ENCODE measurements at places on chromosomes 1 and 21.

DNA sequence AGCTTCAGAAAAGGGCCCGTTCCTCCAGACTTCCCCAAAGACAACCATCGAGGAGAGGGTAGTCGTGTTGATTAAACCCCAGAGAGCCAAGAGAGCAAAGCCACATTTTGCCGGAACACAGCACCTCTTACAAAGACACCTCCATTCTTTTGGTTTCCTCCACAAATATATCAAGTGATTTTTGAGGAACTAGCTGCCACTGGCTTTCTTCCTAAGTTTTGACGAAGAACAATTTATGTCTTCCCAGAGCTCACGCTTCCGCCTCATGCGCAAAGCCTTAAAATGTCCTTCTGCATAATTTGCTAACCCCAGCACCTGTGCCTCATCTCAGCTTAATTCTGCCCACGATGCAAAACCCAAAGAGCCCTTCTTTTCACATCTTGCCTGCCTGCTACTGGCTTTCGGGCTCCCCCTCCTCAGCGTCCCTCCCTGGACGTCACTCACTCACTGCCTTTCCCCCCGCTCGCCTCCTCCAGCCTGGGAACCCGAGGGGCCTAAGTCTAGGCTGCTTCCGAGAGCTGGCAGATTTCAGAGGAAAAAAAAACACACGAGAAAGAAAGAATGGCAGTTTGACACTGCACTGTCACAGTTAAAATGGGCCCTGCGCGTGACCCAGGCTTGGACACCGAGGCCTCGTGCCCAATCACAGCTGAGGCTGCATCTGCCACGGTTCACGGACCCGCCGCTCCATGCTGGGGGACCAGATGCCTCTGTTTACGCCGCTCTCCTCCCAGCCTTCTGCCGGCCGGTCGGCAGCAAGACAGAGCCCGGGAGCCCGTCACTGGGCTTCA is 77.6 kb upstream of the IFNAR2 start:
- H3K27me3 ChIP-seq = peaks cover 30% of the 10 kb centered on the region
- no peak overlapping the region for H3K4me3 ChIP-seq
- peaks cover 10% of the 10 kb centered on the region for H3K4me1 ChIP-seq
- H3K36me3 ChIP-seq = no peaks in the 10 kb centered on the region

- no peaks in the 10 kb centered on the region for H3K36me3 ChIP-seq
- H3K4me1 ChIP-seq = no peaks in the 10 kb centered on the region
- no peak overlapping the region for H3K27ac ChIP-seq
- no peaks in the 10 kb centered on the region for H3K27me3 ChIP-seq
- no peak for DNase-seq
- H3K4me3 ChIP-seq = no peak overlapping the region
These were observed 458.0 kb upstream of the DEPDC1 start for GRCh38 chr1:68954841-68955240.

GRCh38 chr21:15015622-15016471 is 49.0 kb downstream of the NRIP1 start:
- H3K4me3 ChIP-seq = no peak overlapping the region
- no peak overlapping the region for H3K27ac ChIP-seq
- no peak for DNase-seq
- peaks cover 24% of the 10 kb centered on the region for H3K4me1 ChIP-seq

DNA sequence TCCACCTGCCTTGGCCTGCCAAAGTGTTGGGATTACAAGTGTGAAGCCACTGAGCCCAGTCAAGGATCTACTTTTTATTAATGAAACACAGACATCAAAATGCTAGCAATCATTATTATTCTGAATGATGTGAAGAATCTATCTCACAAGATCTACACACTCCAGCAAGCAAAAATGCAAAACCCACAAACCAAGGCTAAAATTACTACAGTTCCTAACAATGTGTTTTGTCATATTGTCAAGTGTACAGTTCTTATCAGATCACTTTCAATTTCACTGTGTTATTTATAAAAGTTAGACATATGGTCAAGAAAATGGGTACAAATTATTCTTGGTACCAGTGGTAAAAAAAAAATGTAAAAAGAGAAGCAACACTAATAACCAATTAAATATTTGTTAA is 61.3 kb upstream of the SDC3 start:
- DNase-seq = no peak
- H3K4me1 ChIP-seq = peaks cover 19% of the 10 kb centered on the region
- H3K27me3 ChIP-seq = no peaks in the 10 kb centered on the region
- H3K27ac ChIP-seq = peak overlapping the region; percentile 50

GRCh38 chr1:36176106-36176949 is 20.4 kb downstream of the MAP7D1 start:
- H3K4me1 ChIP-seq = peaks cover 8% of the 10 kb centered on the region
- H3K27ac ChIP-seq = no peak overlapping the region
- DNase-seq = no peak
- H3K27me3 ChIP-seq = no peaks in the 10 kb centered on the region
- H3K36me3 ChIP-seq = peaks cover 93% of the 10 kb centered on the region

DNA sequence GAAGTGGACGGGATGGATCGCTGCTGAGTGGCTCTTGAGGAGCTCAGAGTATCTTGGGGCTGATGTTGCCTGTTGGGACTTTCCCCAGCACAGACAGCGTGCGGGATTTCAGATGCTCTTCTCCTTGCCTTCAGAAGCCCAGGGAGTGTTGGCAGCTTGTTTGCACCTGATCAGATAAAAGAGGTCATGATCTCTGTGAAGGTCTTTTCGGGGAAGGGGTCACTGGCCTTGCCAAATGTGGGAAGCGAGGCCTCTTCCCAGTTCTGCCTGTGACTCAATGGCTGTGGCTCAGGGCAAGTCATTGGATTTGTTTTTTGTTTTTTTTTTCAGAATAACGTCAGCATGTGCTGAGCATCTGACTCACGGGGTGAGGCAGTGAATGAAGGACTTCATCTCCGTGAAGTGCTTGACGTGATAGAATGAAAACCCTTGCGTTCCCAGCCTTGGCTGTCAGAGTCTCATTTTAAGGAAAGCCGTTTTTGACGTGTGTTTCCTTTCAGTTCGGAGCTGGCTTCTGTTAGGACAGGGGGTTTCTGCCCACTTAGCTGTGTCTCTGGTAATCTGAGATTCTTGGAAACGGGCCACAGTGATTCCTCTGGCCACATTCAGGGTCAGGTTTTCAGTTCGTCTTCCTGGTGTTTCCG is 46.7 kb downstream of the GALNT2 start:
- H3K4me3 ChIP-seq = no peak overlapping the region
- no peaks in the 10 kb centered on the region for H3K27me3 ChIP-seq
- H3K27ac ChIP-seq = peak overlapping the region; percentile 62
- peaks cover 84% of the 10 kb centered on the region for H3K4me1 ChIP-seq

GRCh38 chr1:207884266-207885029 is 26.5 kb downstream of the CD34 start:
- peak overlapping the region; percentile 93 for H3K27ac ChIP-seq
- H3K4me1 ChIP-seq = peaks cover 34% of the 10 kb centered on the region
- H3K36me3 ChIP-seq = no peaks in the 10 kb centered on the region
- no peak for DNase-seq
- H3K27me3 ChIP-seq = peaks cover 4% of the 10 kb centered on the region

DNA sequence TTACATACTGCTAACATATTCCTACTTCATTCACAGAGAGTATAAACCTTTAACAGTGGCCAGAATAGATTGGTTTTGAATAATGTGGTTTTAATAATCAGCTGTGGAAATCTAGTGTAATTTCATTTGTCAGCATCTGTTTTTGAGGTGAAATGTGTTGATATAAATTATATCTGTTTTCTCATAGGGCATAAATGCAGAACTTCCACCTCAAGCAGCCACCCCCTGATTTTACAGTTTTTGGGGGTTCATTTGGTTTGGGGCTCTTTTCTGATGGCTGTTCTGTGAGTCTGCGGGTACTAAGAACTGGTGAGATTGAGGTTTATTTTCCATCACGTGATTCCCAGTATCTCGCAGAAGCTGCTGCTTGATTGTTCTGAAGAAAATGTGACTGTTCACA is 23.2 kb downstream of the EDARADD start:
- peaks cover 3% of the 10 kb centered on the region for H3K36me3 ChIP-seq
- no peak for DNase-seq
- H3K27me3 ChIP-seq = no peaks in the 10 kb centered on the region
- peaks cover 24% of the 10 kb centered on the region for H3K4me1 ChIP-seq

GRCh38 chr1:118021668-118022067 is 92.1 kb downstream of the WDR3 start:
- H3K4me3 ChIP-seq = no peak overlapping the region
- no peak overlapping the region for H3K27ac ChIP-seq
- DNase-seq = no peak
- peaks cover 15% of the 10 kb centered on the region for H3K27me3 ChIP-seq

DNA sequence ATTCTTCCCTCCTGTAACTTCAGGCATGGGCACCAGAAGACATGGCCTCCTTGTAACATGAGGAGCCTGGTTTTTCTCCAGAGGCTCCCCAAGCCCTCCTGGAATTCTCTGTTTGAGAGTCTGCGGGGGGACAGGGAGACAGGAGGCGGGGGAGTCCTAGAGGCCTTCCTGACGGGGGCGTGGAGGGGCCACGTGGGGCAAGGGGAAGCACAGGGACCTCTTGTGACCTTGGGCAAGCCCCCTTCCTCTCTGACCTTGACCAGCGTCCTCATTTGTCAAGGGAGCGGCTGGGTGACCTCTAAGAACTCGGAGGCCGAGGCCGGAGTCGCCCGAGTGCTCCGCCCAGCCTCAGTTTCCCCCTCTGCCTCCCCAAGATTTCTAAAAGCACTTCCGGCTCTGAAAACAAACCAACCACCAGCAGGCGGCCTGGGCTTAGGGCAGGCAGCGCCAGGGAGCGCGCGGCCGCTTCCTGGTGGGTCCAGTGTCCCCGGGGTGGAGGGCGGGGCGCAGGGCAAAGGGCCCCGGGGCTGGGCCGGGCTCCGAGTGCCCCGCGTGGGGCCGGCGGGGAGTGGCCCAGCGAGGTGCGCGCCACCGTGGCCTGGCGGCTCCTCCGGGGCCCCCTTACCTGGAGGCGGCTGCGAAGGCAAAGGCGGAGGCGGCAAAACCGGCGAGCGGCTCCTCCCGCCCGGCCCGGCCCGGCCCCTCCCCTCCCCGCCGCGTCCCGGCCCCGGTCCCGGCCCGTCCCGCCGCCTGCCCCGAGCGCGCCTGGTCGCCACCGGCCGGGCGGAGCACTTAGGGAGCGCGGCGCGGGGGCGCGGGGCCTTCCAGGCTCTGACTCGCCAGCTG is at the start of gene TMCO4:
Gene TMCO4, minus strand, starts transcription at position 687 of the 846 bp plus-strand sequence. CDS start 19,158 bp downstream, outside the sequence.
- peaks cover 11% of the 10 kb centered on the region for H3K36me3 ChIP-seq
- H3K27ac ChIP-seq = peak within 1 kb of the TSS; percentile 94
- H3K4me3 ChIP-seq = peak within 1 kb of the TSS; percentile 81
- H3K4me1 ChIP-seq = peaks cover 38% of the 10 kb centered on the region

- no peak overlapping the region for H3K4me3 ChIP-seq
- H3K27ac ChIP-seq = no peak overlapping the region
- peaks cover 3% of the 10 kb centered on the region for H3K27me3 ChIP-seq
- H3K36me3 ChIP-seq = no peaks in the 10 kb centered on the region
- DNase-seq = no peak
These were observed 38.9 kb downstream of the HHAT start for GRCh38 chr1:210367566-210367965.

DNA sequence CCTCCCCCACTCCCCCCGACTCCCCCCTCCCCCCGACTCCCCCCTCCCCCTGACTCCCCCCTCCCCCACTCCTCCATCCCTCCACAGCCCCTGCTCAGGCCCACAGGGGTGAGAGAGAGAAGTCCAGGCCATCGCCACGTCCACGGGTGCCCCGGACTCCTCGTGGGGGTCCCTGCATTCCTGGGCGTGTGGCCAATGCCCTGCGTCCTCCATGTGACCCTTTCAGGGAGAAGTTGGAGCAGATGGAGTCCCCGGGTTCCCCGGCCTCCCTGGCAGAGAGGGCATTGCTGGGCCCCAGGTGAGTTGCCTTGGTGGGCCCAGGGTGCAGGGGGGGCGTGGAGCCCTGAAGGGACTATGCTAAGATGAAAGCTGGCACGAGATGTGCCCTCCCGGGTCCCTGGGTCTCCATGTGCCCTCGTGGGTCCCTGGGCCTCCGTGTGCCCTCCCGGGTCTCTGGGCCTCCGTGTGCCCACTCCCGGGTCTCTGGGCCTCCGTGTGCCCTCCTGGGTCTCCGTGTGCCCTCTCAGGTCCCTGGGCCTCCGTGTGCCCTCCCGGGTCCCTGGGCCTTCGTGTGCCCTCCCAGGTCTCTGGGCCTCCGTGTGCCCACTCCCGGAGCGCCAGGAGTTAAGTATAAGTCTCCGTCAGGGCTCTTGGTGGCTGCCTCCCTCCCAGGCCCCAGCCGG is 52.0 kb downstream of the SLC19A1 start:
- H3K27me3 ChIP-seq = no peaks in the 10 kb centered on the region
- H3K27ac ChIP-seq = no peak overlapping the region
- no peak overlapping the region for H3K4me3 ChIP-seq
- H3K36me3 ChIP-seq = no peaks in the 10 kb centered on the region

DNA sequence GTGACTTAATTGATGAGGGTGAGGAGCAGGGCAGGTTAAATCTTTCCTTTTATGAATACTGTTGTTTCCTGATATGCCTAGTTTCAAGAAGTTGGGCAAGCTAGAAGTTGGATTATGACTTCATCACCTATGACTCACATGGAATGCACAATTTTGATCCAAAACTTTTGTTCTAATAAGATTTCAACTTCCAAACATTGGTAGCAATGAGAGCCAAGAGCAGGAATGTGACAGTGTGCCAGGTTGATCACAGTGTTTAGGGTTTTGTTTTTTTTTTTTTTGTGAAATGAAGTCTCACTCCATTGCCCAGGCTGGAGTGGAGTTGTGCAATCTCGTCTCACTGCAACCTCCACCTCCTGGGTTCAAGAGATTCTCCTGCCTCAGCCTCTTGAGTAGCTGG is 349.4 kb downstream of the DUSP10 start:
- no peak overlapping the region for H3K27ac ChIP-seq
- H3K36me3 ChIP-seq = no peaks in the 10 kb centered on the region
- DNase-seq = no peak
- peaks cover 57% of the 10 kb centered on the region for H3K27me3 ChIP-seq

DNA sequence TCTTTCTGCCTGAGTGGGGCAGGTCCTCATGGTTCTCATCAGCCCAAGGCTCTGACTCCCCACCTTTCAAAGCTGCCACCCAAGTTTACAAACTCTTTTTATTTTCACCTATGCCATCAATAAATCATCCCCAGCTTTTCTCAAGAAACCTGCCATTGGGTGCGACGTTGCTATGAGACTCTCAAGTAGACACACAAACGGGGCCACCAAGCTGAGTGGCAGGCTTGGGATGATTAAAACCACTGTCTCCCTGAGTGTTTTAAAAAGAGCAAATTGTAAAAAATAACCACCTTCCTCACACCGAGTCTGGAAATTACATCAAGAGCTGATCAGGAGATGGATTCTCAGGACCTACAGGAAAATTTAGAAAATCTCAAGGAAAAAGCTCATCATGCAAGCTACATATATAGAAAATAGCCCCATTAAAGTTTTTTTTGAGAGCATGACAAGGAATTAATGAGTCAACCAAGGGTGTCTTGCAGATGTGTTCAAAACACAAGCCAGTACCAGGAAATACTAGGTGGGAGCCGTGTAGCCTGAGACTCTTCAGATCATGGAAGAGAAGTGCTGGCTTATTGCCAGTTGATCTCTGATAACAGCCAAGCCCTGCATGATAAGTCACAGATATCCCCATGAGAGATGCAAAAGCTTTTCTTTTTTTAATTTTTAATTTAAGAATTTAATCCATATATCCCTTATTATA is 158.4 kb upstream of the BACE2 start:
- no peaks in the 10 kb centered on the region for H3K4me1 ChIP-seq
- DNase-seq = no peak
- H3K4me3 ChIP-seq = no peak overlapping the region
- peaks cover 9% of the 10 kb centered on the region for H3K27me3 ChIP-seq
- H3K27ac ChIP-seq = no peak overlapping the region

Data from activated T-cell treated with anti-CD3 and anti-CD28 coated beads, Interleukin-2, amount 50 U/mL, for 24 hours (primary cell).